ENCODE measurements at places on chromosomes 11 and 22.

- no peak for DNase-seq
Measured at GRCh38 chr11:36027731-36028130, 83.9 kb downstream of the LDLRAD3 start.

- no peak for DNase-seq
Measured at GRCh38 chr11:37571246-37571645, 973.2 kb upstream of the RAG2 start.

- no peak for DNase-seq
Measured at GRCh38 chr11:43954241-43954640, 11.8 kb downstream of the C11orf96 start.

- no peak for DNase-seq
Measured at GRCh38 chr22:46620588-46621242, 529 bp downstream of the GRAMD4 start.

DNA sequence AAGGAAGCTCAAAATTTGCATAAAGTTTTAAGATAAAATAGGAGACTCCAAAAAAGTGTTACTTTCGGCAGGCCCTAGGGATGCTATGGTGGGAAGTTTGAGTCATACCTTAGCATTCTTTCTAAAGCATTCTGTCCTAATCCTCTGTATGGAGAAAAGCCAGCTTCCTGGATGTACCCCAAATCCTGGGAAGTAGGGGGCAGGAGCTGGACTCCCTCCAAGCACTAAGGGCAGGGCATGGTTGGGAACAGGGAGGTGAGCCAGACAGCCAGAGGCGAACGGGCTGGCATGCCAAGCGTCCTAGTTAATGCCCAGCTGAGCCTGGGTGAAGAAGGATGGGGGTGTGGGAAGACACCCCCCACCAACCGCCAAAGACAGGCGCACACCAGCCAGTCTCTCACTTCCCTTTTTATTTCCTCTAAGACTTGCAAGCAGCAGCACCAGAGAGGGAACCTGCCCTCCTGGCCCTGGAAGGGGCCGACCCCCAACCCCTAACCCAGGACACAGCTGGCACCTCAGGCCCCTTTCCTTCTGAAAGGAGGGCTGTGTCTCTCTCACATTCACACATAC, 23.9 kb downstream of the RTN4RL2 start:
- no peak for DNase-seq

GRCh38 chr22:37383341-37383740, 43.9 kb downstream of the ELFN2 start:
- DNase-seq = peak; percentile 10

- no peak for DNase-seq
Measured at GRCh38 chr11:45563171-45563570, 102.3 kb downstream of the CHST1 start.

DNA sequence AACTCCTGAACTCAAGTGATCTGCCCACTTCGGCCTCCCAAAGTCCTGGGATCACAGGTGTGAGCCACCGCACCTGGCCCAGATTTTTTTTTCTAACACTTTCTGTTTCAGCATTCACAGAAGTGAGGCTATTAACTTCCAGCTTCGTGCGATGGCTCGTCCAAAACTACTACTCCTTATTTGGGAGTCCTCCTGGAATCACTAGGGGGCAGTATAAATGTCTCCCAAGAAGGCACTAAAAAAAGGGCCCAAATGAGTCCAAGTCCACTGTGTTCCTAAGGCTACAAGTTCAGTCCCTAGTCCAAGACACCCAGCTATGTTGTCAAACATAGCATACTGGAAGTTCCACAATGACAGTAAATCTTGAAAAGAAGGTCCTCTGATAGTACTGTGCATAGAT, 63.2 kb upstream of the BIRC3 start:
- no peak for DNase-seq
